Epithelial cell of prostate (primary cell): ENCODE measurements at places on chromosomes 13 and 19.

GRCh38 chr19:35438096-35438495, 10.0 kb upstream of the FFAR2 start:
- DNase-seq: no peak

- no peak for DNase-seq
Measured at GRCh38 chr19:2236064-2236313, 140 bp downstream of the PLEKHJ1 start.

DNA sequence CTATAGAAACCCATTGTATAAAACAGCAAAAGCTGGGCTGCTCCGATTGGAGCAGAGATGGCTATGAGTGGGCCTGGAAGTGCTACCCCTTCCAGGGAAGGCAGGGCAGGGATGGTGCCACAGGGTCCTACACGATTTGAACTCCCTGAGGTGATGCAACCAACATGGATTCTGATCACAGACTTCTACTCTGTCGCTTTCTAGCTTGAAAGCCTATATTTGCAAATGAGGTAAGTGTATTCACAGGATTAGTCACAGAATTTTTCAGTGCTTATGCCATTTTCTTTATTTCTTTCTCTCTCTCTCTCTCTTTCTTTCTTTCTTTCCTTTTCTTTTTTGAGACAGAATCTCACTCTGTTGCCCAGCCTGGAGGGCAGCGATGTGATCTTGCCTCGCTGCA, 179.0 kb downstream of the SPRY2 start:
- DNase-seq: no peak

DNA sequence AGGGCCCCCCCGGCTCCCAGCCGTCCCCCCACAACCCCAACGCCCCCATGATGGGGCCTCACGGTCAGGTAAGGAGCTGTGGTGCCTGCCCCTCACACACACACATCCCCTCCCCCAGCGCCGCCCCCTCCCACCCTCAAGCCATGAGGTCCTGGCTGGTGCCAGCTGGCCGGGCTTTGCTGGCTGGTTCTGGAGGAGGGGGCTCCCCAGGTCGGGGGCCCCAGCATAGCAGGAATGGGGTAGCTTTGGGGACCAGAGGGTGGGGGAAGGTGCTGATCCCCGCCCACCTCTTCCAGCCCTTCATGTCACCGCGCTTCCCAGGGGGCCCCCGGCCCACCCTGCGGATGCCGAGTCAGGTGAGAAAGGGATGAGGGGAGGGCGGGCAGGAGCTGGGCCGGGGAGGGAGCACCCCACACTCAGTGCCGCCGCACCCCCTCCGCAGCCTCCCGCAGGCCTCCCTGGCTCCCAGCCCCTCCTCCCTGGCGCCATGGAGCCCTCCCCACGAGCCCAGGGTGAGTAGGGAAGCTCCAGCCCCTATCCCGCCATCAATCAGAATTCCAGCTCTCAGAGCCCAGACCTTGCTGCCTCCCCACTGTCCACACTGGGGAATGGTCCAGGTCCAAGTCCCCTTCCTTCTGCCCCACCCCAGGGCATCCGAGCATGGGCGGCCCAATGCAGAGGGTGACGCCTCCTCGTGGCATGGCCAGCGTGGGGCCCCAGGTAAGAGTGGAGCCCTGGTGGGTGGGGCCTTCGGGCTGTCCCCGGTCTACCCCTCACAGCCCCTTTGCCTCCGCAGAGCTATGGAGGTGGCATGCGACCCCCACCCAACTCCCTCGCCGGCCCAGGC, 6.4 kb downstream of the ISYNA1 start:
- no peak for DNase-seq
